Aorta (tissue), 5 donors: ENCODE measurements at places on chromosomes 6 and 20. TPM values are rescaled to one million over a fixed set of nuclear protein-coding genes. Genes with fewer than 3 reads are reported as not detected.

The TOMM6 gene
- 75.5 TPM for total RNA-seq

The LGSN gene
- total RNA-seq = not detected

The ULBP1 gene
- 0.13 TPM for total RNA-seq

The EYS gene
- not detected for total RNA-seq

The C2 gene
- total RNA-seq = 46.6 TPM

The TMEM151B gene
- not detected for total RNA-seq

The RIPPLY2 gene
- total RNA-seq = not detected

The VSX1 gene
- not detected for total RNA-seq

The LRRC73 gene
- total RNA-seq = 0.62 TPM

The IPCEF1 gene
- total RNA-seq = 4.7 TPM

The C6orf52 gene
- not detected for total RNA-seq

The DYNLT2 gene
- total RNA-seq = 2.8 TPM

The SLC22A23 gene
- total RNA-seq = 6.0 TPM

The GMPR gene
- total RNA-seq = 17.3 TPM

The RAD21L1 gene
- not detected for total RNA-seq

The ZBTB22 gene
- total RNA-seq = 21.3 TPM

The ECT2L gene
- total RNA-seq = 0.30 TPM

The NRN1 gene
- total RNA-seq = 35.9 TPM

The SLC22A7 gene
- total RNA-seq = not detected

The HDGFL1 gene
- not detected for total RNA-seq

The GHRH gene
- not detected for total RNA-seq

The BMP6 gene
- 5.2 TPM for total RNA-seq

The PAK5 gene
- total RNA-seq = 0.19 TPM

The MAPK14 gene
- total RNA-seq = 62.0 TPM

The SLC26A8 gene
- 0.33 TPM for total RNA-seq

The RFX6 gene
- total RNA-seq = not detected

The PSORS1C1 gene
- 4.3 TPM for total RNA-seq

The CALHM6 gene
- 1.8 TPM for total RNA-seq

The TBX18 gene
- total RNA-seq = 75.2 TPM

The CD93 gene
- total RNA-seq = 160 TPM

The PRND gene
- total RNA-seq = not detected

The FAM83B gene
- not detected for total RNA-seq

The SLC13A3 gene
- total RNA-seq = 3.7 TPM

The OR12D2 gene
- total RNA-seq = not detected

The HLA-DQA2 gene
- 18.5 TPM for total RNA-seq

The POM121L2 gene
- total RNA-seq = not detected

The KCNS1 gene
- total RNA-seq = not detected

The LY6G6D gene
- not detected for total RNA-seq

The TMX4 gene
- 56.8 TPM for total RNA-seq

The ALDH5A1 gene
- 8.2 TPM for total RNA-seq

The OR2H1 gene
- not detected for total RNA-seq

The PTCRA gene
- not detected for total RNA-seq

The COMMD7 gene
- total RNA-seq = 37.5 TPM

The TRIM10 gene
- total RNA-seq = 0.12 TPM

The GNAS-AS1 gene
- total RNA-seq = 1.7 TPM

The GRM1 gene
- total RNA-seq = not detected

The ROS1 gene
- total RNA-seq = not detected

The BANF2 gene
- total RNA-seq = not detected

The GGTLC1 gene
- total RNA-seq = not detected

The NXT1 gene
- total RNA-seq = 14.5 TPM
